T-helper 22 cell (primary cell): ENCODE measurements at places on chromosomes 7 and 10.

GRCh38 chr10:78296785-78297184, 263.1 kb downstream of the RPS24 start:
- no peak for DNase-seq

DNA sequence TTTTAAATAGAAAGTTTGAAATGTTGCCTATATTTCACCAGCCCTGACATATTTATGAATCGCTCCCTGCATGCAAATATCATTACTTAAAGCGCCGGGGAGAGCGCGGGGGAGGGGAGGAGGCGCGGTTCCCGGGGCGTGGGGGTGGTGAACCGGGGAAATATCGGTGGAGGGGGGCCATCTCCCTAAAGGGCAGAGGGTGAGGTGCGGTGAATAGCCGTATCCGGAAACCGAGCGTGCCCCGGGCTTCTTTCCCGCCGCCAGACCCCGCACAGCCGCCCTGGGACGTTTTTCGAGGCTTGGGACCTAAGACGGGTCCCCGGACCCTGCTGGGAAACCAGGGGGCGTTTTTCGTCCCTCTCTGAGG, 6.9 kb upstream of the ZNF503 start:
- no peak for DNase-seq

DNA sequence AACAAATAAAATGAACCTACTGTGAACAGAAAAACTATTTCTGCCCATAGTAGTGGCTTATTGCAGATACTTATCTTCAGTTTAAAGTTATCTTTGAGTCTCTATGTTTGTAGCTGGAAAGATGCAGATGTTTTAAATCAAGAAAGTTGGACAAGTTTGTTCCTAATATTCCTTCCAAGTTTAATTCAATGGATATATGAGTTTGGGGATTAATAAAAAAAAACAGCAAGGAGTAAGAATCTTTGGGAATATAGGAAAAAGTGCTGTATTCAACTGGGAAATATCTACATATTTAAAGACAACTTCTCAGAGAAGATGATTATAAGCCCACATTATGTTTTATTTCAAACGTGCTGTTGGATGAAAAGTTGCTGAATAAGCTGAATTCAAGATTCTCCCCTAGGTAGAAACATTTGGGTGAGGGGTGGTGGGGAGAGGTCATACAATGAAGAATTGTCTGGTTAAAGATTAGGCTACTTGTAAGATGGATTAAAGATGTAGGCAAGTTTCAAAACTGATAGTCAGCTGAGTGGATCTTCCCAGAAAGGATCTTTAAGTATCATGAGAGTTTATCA, 1135.2 kb downstream of the CNTNAP2 start:
- DNase-seq, result no peak

DNA sequence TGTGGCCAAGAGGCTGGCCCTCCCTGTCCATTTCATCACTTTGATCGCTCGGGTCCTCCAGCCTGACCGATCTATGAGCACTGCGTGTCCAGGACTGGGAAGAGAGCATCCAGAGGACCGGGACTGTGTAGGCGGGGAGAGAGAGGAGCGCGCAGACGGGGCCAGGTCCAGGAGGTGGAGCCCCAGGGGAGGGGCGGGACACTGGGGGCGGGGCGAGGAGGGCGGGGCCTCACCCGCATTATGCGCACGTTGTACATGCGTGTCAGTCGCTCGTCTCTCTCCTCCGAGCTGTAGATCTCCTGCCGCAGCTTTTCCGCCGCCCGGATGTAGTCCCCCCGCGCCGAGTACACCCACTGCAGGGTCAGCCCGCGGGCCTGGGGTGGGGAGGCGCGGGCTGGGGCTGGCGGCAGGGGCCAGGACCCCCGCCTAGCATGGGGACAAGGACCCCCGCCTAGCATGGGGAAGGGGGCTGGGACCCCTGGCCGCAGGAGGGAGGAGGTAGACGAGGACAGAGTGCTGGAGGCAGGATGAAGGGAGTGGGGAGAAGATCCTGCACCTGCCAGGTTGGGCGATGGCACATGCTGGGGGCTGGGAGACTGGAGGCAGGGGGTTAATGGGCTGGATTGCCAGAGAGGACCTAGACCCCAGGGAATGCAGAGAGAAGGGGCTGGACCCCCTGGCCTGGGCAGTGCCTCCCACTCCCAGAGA, 14.3 kb downstream of the MOSPD3 start:
- peak; percentile 77 for DNase-seq

DNA sequence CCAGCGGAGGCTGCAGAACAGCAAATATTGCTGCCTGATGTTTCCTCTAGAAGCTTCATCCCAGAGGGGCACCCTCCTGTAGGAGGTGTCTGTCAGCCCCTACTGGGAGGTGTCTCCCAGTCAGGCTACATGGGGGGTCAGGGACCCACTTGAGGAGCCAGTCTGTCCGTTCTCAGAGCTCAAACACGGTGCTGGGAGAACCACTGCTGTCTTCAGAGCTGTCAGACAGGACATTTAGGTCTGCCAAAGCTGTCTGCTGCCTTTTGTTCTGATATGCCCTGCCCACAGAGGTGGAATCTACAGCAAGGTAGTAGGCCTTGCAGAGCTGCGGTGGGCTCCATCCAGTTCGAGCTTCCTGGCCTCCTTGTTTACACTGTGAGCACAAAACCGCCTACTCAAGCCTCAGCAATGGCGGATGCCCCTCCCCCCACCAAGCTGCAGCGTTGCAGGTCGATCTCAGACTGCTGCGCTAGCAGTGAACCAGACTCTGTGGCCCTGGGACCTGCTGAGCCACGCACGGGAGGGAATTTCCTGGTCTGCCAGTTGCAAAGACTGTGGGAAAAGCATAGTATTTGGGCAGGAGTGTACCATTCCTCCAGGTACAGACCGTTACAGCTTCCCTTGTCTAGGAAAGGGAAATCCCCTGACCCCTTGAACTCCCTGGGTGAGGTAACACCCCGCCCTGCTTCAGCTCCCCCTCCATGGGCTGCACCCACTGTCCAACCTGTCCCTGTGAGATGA, 17.7 kb upstream of the MINDY3 start:
- no peak for DNase-seq

GRCh38 chr7:16978358-16979244, 96.8 kb upstream of the AGR3 start:
- DNase-seq, result no peak

DNA sequence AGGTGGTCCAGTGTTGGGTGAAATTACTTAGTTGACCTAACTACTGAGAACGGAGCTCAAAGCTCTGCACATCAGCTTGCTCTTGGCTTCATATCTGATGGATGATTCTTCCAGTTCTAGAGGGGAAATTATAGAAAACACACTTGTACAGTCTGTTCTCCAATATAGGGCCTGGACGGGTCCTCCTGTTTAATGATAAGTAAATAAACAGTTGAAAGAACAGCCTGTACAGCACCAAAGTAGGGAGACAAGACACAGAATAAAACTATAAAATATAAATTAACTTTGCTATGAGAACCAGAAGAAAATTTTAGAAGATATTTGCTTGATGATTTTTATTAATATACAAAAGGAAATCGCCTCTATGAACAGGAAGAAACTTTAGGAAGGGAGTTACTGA, 271.7 kb downstream of the STK31 start:
- no peak for DNase-seq

DNA sequence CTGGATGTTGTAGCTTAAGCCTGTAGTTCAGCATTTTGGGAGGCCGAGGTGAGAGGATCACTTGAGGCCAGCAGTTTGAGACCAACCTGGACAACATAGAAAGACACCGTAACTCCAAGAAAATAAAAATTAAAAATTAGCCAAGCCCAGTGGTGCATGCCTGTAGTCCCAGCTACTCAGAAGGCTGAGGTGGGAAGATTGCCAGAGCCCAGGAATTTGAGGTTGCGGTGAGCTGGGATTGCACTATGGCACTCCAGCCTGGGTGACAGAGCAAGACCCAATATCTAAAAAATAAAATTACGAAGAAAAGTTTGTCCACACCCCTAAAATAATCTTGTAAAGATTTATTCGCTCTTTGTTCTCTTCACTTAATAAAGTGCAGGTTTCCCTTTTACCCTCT, 951.0 kb downstream of the TYW1 start:
- no peak for DNase-seq

GRCh38 chr10:124701435-124701834, 42.7 kb downstream of the FAM53B start:
- DNase-seq, result no peak

DNA sequence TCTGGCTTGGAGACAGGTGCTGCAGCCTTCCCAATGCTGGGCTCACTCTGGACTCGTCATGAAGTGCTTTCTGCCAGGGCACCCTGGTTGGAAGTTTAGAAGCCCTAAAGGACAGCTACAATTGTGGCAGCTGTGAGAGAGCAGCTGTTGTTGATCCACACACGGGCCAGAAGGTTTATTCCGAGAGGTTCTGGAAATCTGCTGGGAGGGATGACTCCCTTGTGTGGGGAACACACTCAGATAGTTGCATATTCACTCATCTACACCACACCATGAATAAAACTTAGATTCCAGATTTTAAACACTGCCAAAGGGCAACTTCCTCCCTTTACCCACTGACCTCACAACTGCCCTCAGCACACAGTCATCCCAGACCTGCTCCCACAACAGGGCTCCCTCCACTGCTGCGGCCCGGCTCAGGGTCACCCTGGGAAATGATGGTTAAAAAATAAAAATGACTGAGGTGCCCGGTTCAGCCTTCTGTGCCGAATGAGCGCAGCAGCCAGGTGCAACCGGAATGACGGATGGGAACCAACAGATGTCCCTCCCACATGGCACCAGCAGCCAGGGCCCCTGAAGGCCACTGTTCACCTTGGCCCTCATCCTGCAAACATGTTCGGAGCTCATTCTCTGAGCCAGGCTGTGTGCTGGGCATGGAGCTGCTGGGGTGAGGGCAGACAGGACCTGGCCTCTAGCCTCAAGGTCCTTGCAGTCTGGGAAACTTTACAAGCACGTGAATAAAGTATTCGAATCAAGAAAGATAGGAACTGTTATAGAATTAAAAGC, 40.2 kb downstream of the ASB13 start:
- no peak for DNase-seq

DNA sequence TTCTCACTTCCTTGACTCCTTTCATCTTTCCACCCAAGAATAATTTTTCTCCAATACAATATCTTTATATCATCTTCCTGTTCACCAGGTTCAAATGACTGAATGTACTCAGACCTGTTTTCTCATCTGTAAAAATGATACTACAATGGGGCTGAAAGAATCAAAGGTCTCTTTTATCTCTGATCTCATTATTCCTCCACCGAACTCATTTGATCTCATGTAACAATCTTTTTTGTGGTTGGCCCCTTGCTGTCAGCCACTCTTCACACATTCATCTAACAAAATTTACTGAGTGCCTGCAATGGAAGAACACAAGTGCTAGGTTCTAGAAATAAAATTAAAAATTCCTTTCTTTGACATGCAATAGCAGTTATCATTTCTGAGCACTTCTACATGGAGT, 65.0 kb downstream of the GRM8 start:
- DNase-seq, result no peak

DNA sequence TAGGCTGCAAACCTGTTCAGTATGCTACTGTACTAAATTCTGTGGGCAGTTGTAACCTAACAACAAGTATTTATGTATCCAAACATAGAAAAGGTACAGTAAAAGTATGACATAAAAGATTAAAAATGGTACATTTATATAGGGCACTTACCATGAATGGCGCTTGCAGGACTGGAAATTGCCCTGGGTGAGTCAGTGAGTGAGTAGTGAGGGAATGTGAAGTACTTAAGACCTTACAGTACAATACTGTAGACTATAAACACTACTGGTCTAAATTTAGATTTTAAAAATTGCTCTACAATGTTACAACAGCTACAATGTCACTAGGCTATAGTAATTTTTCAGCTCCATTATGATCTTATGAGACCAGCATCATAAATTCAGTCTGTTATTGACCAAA, 146.0 kb upstream of the GNAI1 start:
- DNase-seq, result no peak

DNA sequence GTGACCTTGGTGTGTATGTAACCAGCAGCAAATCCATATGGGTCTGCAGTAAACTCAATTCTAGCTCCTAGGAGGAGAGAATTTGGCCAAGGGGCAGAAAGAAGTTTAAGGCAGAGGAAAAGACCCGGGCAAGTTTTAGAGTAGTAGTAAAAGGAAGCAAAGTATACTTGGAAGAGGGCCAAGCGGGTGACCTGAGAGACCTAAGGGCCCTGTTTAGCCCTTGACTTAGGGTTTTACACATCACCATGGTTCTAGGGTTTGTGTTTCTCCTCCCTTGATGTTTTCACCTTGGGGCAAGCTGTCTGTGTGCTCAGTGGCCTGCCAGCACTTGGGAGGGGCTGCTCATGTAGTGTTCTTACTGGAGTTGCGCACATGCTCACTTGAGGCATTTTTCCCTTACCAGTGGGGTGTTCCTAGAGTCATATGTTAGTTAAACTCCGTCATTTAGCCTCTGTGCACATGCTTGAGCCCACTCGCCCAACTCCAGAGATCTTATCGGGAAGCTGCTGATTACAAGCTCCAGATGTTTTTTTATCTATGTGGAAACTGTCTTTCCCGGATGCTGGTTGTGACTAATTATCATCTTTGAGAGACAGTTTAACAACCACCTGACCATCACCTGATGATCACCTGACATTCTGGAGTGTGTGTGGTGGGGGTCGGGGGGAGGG, 137.6 kb upstream of the PRSS1 start:
- DNase-seq, result no peak

GRCh38 chr7:149884016-149884415, 10.2 kb downstream of the ATP6V0E2 start:
- no peak for DNase-seq

GRCh38 chr7:1238931-1239802, 6.5 kb downstream of the UNCX start:
- DNase-seq, result no peak

GRCh38 chr7:25656581-25657026, 428.3 kb upstream of the NPVF start:
- DNase-seq, result no peak

GRCh38 chr10:17161775-17162174, 32.2 kb upstream of the CUBN start:
- no peak for DNase-seq

DNA sequence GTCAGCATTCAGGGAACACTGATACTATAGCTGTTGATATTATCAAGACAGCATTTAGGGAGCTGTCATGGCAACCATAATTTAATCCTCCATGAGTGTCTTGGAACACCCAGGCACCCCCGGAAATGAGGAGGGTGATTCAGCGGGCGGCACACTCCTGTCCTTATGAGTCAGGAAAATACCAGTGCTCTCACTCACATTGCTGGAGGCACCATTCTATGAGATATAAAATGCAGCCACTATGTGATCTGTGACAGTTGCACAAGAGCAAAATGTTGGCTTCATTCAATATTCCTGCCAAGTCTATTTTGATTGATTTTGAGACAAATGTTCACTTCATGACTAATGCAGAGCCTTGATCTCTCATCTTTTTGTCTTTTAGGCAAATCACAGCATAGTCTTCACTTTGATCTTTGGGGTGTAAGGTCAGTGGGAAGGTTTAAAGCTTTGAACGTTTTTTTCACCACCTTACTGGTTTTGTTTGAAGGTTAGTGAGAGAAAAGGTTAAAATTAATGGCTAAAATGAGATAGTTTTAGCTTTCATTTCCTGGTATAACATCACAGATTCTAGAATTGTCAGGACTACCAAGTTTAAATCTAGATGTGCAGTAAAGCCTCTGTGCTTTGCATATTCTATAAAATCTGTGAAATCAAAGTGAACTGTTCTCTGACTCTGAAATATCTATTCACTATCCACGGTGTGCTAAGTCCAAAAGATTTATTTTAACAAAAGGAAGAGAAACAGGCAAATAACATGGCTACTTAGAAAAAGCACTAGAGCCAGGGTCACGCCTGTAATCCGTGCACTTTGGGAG, 12.4 kb upstream of the ARHGAP12 start:
- no peak for DNase-seq
